ENCODE measurements at places on chromosomes 7 and 10. TPM values are rescaled to one million over a fixed set of nuclear protein-coding genes. Genes with fewer than 3 reads are reported as not detected.

OLAH gene
- not detected for total RNA-seq

APBB1IP gene
- total RNA-seq, result 5.2 TPM

MSMB gene
- total RNA-seq, result not detected

IQUB gene
- 0.65 TPM for total RNA-seq

HOXA4 gene
- not detected for total RNA-seq

TMEM140 gene
- 3.1 TPM for total RNA-seq

SPDYE18 gene
- not detected for total RNA-seq

C10orf62 gene
- total RNA-seq, result not detected

BHLHA15 gene
- total RNA-seq, result not detected

TRIM73 gene
- total RNA-seq, result 0.24 TPM

TMEM270 gene
- total RNA-seq, result not detected

FFAR4 gene
- not detected for total RNA-seq

GPR37 gene
- total RNA-seq, result 1.5 TPM

ANKRD1 gene
- total RNA-seq, result 0.36 TPM

NPC1L1 gene
- total RNA-seq, result not detected

NPSR1 gene
- not detected for total RNA-seq
